ENCODE measurements at places on chromosomes 5 and 9.

DNA sequence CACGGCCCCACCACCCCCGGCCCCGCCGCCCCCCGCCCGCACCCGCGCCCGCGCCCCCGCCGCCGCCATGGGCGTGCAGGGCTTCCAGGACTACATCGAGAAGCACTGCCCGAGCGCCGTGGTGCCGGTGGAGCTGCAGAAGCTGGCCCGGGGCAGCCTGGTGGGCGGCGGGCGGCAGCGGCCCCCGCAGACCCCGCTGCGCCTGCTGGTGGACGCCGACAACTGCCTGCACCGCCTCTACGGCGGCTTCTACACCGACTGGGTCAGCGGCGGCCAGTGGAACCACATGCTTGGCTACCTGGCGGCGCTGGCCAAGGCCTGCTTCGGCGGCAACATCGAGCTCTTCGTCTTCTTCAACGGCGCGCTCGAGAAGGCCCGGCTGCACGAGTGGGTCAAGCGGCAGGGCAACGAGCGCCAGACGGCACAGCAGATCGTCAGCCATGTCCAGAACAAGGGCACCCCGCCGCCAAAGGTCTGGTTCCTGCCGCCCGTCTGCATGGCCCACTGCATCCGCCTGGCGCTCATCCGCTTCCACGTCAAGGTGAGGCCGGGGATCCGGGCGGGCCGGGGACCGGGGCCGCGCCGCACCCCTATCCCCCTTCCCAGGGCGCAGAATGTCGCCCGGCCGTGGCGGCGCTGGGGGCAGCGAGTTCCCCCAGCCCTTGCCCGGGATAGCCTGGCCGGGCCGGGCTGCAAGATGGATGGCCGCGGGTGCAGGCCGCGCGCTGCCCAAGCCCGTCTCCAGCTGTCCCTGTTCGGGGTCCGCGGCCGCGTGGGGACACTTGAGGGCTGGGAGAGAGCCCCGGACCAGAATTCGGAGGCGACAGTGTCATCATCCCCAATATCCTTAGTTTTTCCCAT lies 594 bp downstream of the FAM120A start:
- no peak for DNase-seq

- DNase-seq = peak; percentile 50
These were observed 12.5 kb downstream of the OR2S2 start for GRCh38 chr9:35945341-35946018.

DNA sequence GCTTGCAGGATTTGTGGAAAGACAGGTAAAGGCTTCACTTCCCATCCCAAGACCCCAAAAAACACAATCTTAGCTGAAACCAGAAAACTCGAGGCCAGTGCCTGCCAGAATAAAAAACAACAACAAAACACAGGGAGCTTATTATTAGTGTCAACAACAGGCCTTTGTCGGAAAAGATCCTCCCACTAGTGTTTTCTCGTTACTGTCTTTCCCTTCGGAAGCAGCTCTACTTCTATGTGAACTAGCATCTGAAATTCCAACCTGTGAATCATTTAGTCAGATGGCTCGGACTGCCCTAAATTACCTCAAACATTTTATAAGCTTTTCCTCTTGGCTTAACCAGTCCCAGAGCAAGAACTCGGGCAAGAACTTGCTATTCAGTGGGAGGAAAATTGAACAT lies 122.2 kb upstream of the GNA14 start:
- DNase-seq = no peak

GRCh38 chr5:179273441-179274145 lies 71.7 kb downstream of the ADAMTS2 start:
- DNase-seq = no peak

DNA sequence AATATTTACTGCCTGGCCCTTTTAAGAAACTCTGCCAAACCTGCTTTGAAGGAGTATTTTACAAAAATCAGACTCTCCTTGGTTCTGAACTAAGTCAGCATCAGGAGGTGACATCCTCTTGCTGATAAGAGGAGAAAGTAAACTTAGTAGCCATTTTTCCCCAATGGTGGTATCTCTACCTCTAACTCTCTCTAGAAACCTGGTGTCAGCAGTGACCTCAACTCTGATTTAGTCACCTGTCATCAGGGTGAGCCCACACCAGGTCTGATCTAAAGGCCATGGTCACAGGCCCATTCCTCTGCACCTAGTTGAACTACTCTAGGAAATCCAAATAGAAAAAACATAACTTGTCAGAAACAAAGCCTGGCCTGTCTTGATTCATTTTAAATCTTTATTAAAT lies 4.2 kb downstream of the CARNMT1 start:
- DNase-seq = peak; percentile 42

- DNase-seq = no peak
These were observed 38.6 kb downstream of the B4GALT1 start for GRCh38 chr9:33128570-33128969.

- DNase-seq = no peak
These were observed 37.4 kb downstream of the PHF2 start for GRCh38 chr9:93613791-93614190.

- DNase-seq = no peak
These were observed 5.5 kb upstream of the MAML1 start for GRCh38 chr5:179727106-179727505.

DNA sequence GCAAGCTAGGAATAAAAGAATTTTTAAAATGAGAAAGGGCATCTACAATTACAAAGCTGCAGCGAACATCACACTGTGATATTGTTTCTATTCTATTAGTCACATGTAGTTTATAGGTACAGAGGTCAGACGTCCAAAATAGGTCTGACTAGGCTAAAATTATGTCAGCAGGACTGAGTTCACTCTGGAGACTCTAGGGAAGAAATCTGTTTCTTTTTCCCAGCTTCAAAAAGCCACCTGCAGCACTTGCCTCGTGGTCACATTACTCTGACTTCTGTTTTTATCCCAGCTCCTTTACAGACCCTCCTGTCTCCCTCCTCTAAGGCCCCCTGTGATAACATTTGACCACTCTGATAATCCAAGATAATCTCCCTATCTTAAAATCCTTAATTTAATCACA lies 5.1 kb upstream of the CKS2 start:
- no peak for DNase-seq

DNA sequence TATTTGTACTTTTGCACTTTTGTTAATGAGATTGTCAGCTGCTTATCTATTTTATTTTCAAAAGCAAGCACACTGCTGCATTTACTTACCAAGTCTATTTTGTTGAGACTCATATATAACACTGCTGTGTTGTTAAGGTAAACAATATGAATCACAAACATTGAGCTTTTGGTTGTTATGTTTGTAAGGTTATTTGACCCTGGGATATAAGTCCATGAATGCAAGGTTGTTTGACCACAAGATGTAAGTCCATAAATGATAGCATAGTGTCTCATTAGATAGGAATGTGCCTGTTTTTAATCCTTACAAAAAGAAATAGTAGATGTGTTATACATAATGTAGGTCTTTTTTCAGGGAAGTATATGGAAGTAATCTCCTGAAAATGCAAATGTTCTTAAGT lies 845.9 kb downstream of the CDH9 start:
- no peak for DNase-seq

- peak; percentile 62 for DNase-seq
These were observed 272.5 kb downstream of the EPB41L4A start for GRCh38 chr5:112146323-112147226.

- DNase-seq = no peak
These were observed 15.9 kb downstream of the MAN2A1 start for GRCh38 chr5:109705596-109705995.

DNA sequence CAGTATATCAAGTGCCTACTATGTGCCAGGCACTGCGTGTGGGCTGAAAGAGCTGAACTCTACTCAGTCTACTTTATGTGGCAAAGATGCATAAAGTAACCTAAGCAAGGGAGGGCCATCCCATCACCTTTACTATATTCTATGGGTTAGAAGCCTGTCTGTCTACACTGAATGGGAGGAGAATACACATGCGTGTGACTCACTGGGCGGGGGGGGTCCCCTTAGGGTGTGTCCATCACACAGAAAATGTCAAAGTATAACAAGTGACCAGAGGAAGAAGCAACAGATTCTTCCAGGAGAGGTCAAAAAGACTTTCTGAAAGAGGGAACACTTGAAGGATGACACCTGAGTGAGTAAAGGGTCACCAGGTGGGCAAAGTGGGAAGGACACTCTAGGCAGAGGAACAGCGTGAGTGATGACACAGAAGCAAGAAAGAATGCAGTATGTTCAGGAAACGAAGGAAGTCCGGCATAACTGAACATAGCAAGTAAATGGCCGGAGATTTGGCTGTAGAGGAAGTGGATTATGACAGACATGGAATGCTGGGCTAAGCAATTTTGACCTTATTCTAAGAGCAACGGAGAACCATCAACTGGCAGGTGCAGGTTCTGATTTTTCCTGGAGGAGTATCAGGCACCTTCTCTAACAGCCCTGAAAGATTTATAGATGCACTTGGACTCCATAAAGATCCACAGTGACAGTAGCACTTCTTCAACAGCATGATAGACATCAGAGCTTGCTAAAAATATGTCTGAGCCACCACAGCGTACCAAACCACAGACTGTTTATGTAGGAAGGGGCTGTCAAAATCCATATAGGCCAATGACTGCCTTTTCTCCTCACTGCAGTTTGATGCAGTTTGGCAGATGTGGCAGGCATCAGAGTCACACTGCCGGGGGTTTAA lies 8.0 kb upstream of the WHRN start:
- DNase-seq = no peak

DNA sequence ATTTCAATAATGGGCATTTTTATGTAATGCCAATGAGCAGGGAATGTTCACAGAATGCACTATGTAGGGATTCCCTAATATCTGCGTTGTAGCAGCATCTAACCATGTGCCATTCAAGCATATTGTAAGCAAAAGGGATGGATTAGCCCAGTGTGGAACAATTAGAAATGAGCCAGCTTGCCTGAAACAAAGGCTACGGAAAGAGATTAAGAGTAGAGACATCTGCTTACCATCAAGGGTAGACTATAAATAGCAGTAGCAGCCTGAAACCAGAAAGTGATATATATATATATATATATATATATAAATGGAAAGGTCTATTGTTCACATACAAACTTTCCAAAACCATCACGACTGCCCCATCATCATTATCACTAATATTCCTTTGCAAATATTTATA lies 31.9 kb upstream of the CEP120 start:
- DNase-seq = no peak

DNA sequence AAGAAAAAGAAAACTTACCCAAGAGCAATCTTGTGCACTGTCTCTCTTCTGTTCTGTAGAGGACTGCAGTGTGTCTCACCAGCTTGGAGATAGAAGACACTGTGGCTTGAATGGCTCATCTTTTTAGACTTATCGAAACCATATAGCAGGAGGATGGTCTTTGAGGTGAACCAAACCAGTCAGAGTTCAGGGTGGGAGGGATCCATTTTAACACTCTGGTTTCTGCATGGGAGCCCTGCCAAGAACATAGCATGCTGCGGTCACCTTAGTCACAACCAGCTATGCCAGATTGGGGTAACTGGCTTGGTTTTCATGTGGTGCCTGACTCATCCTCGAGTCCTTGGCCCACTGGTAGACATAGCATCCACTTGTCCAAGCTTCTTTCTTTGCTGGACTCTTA lies 135.1 kb downstream of the PAPPA start:
- no peak for DNase-seq

Measured in activated CD4-positive, alpha-beta T cell treated with anti-CD3 and anti-CD28 coated beads, Interleukin-2, amount 50 U/mL, for 16 hours (primary cell).